ENCODE measurements at places on chromosomes 1 and 21. TPM values are rescaled to one million over a fixed set of nuclear protein-coding genes. Genes with fewer than 3 reads are reported as not detected.

DNA sequence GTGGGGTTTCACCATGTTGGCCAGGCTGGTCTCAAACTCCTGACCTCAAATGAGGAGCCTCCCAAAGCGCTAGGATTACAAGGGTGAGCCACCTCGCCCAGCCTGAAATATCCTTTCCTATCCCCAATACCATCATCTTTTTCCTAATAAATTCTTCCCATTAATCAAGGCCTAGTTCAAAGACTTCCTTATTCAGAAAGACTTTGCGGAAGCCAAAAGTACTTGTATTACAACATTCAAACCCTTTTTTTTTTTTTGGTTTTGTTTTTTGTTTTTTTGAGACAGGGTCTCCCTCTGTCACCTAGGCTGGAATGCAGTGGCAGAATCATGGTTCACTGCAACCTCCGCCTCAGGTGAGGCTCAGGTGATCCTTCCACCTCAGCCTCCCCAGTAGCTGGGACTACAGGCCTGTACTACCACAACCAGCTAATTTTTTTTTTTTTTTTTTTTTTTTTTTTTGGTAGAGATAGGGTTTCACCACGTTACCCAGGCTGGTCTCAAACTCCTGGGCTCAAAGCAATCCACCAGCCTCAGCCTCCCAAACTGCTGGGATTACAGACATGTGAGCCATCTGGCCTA lies 7.6 kb downstream of the SLC19A2 start:
- H3K27ac ChIP-seq = no peak overlapping the region
- H3K4me1 ChIP-seq = peaks cover 54% of the 10 kb centered on the region
- H3K27me3 ChIP-seq = no peaks in the 10 kb centered on the region
- H3K4me3 ChIP-seq = no peak overlapping the region

GRCh38 chr1:209692296-209692695 lies 12.3 kb upstream of the HSD11B1 start:
- peaks cover 22% of the 10 kb centered on the region for H3K4me1 ChIP-seq
- H3K27me3 ChIP-seq = peaks cover 31% of the 10 kb centered on the region
- DNase-seq = no peak
- no peak overlapping the region for H3K4me3 ChIP-seq
- H3K27ac ChIP-seq = no peak overlapping the region

SAMSN1 gene
- total RNA-seq = 0.27 TPM

GRCh38 chr1:60402816-60403215 lies 329.2 kb upstream of the C1orf87 start:
- H3K36me3 ChIP-seq = no peaks in the 10 kb centered on the region
- H3K4me1 ChIP-seq = no peaks in the 10 kb centered on the region
- peaks cover 54% of the 10 kb centered on the region for H3K27me3 ChIP-seq
- DNase-seq = no peak

CHI3L1 gene
- total RNA-seq = 0.13 TPM

DNA sequence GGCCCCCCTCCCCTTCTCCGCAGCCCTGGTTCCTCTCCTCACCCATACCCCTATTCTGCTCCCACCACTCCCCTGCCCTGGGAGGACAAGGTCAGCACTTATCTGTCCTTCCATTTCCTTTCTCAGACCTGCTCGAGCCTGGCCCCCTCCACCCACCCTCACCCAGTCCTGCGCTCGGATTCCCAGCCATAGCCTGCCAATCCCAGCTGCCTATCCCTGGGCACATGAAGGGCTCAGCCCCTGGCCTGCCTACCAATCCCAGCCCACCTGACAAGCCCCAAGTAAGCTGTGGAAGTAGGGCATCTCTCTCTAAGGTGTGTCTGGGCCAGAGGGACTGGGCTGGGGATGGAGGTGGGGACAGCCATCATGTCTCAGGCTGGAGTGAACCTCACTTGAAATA lies 5.4 kb downstream of the BLACAT1 start:
- peak overlapping the region; percentile 21 for H3K27ac ChIP-seq
- H3K36me3 ChIP-seq = no peaks in the 10 kb centered on the region

DNA sequence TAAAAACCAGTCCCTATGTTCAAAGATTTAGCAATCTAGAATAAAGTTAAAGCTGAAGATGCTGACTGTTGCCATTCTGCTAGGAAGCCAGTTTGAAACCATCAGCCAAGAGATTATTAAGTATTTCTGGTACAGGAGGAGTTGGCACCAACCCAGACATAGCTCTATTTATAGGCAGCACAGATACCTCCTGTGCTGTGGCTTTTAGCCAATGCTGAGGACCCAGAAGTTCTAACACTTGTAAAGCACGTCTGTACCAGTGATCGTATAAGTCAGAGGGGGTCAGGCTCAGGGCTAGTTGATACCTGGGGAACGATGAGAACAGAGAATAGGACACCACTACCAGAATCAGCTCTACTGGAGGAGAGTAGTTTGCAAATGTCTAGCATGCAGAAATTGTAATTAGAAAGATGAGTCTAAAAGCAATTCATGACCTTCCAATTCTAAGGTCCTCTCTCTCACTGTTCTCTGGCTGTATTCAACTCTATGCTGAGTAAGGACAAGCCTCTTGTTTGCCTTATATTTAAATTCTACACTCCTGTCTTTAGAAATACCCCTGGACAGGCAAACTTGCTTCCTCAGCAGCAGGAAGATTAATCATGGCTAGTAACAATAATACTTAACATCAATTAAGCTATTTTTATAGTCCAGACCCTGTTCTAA lies 96.8 kb upstream of the PALMD start:
- H3K27ac ChIP-seq = no peak overlapping the region
- no peak overlapping the region for H3K4me3 ChIP-seq

S100A14 gene
- total RNA-seq = 10.1 TPM

DNA sequence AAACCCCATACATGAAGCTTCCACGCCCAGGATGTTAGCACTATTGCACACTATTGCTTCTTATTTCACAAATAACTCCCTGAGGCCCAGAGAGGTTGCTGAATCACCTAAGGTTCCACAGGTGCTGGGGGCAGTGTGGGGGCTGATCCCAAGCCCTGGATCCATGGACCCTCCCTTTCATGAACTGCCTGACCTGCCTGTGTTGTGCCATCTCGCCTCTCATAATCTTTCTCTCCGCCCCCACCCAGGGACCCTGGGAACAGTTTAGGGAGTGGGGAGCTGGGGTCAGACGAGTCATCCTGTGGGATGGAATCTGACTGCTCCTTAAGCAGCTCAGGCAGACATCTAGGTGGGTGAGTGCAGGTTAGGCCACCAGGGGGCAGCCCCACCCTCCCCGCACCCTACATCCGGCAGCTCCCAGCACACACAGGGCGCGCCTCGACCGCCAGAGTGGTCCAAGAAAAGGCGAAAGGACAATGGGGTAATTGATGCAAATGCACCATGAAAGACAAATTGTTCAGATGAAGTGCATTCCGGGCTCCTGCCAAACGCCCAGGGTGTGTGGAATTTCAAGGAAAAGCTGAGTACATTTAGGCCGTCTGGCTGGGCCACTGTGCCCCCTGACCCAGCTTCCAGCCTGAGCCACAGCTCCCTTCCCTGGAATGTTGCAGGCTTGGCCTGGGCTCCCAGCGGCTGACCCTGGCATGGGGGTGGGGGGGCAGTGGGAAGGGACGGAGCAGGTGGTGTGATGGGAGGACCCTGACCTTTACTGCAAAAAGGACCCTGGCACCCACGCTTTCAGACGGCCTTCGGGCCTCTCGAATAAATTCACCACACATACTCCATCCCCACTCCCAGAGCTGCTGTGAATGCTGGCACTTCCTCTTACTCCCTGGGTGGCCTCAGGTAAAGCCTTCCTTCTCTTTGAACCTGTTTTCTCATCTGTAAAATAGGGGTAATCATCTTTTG lies 20.8 kb downstream of the PHLDA3 start:
- no peak overlapping the region for H3K27ac ChIP-seq
- no peaks in the 10 kb centered on the region for H3K36me3 ChIP-seq
- DNase-seq = peak; percentile 64
- peaks cover 31% of the 10 kb centered on the region for H3K4me1 ChIP-seq

TMPRSS15 gene
- total RNA-seq = 1.4 TPM

- H3K27me3 ChIP-seq = no peaks in the 10 kb centered on the region
- no peak for DNase-seq
- no peak overlapping the region for H3K4me3 ChIP-seq
- H3K27ac ChIP-seq = peak overlapping the region; percentile 3
- H3K4me1 ChIP-seq = peaks cover 23% of the 10 kb centered on the region
- H3K36me3 ChIP-seq = no peaks in the 10 kb centered on the region
These were observed 12.6 kb downstream of the PIGP start for GRCh38 chr21:37060296-37060695.

- peaks cover 2% of the 10 kb centered on the region for H3K36me3 ChIP-seq
- H3K4me3 ChIP-seq = no peak overlapping the region
- no peaks in the 10 kb centered on the region for H3K27me3 ChIP-seq
- no peak for DNase-seq
- no peak overlapping the region for H3K27ac ChIP-seq
These were observed 4.6 kb downstream of the ARHGEF2 start for GRCh38 chr1:155973723-155974122.

- H3K27ac ChIP-seq = no peak overlapping the region
- H3K27me3 ChIP-seq = no peaks in the 10 kb centered on the region
- DNase-seq = no peak
- H3K36me3 ChIP-seq = no peaks in the 10 kb centered on the region
- H3K4me1 ChIP-seq = no peaks in the 10 kb centered on the region
- H3K4me3 ChIP-seq = no peak overlapping the region
These were observed 9.4 kb downstream of the CFHR4 start for GRCh38 chr1:196897158-196897828.

DEPDC1 gene
- 9.9 TPM for total RNA-seq
